Placental epithelial cell (primary cell): ENCODE measurements at places on chromosomes 5 and 9. TPM values are rescaled to one million over a fixed set of nuclear protein-coding genes. Genes with fewer than 3 reads are reported as not detected.

GADD45G gene
- total RNA-seq = 18.0 and 51.4 TPM in 2 replicates

TRPM3 gene
- total RNA-seq = 0.39 and 0.43 TPM in 2 replicates

FYB1 gene
- not detected in 2 replicates for total RNA-seq

ANKRA2 gene
- 18.7 and 23.6 TPM in 2 replicates for total RNA-seq

IFNA21 gene
- not detected in 2 replicates for total RNA-seq

LRRC19 gene
- under 0.01 TPM in 1 of 2 replicates, not detected in the other for total RNA-seq

SH3RF2 gene
- total RNA-seq = 14.1 and 60.9 TPM in 2 replicates

WWC1 gene
- total RNA-seq = 5.9 and 24.3 TPM in 2 replicates

PDZD2 gene
- under 0.01 TPM in 1 of 2 replicates, not detected in the other for total RNA-seq

FRMD3 gene
- under 0.01 and 0.98 TPM in 2 replicates for total RNA-seq

EQTN gene
- total RNA-seq = 0.22 and 0.39 TPM in 2 replicates

GIN1 gene
- total RNA-seq = 4.3 and 5.2 TPM in 2 replicates

CRAT gene
- total RNA-seq = 32.0 and 40.0 TPM in 2 replicates

CDC14B gene
- total RNA-seq = 27.5 and 37.4 TPM in 2 replicates

COL5A1 gene
- total RNA-seq = 1,218 and 1,938 TPM in 2 replicates

GDA gene
- under 0.01 and 0.11 TPM in 2 replicates for total RNA-seq

SUSD1 gene
- 18.1 and 19.3 TPM in 2 replicates for total RNA-seq

MRPL36 gene
- total RNA-seq = 22.7 and 29.4 TPM in 2 replicates

FOXD4L6 gene
- total RNA-seq = 0.39 TPM in 1 of 2 replicates, not detected in the other

MCC gene
- 6.0 and 11.8 TPM in 2 replicates for total RNA-seq
